ENCODE measurements at places on chromosomes 13 and 19.

- DNase-seq: no peak
These were observed 14.5 kb downstream of the SGTA start for GRCh38 chr19:2768365-2769132.

- DNase-seq: no peak
These were observed 91.7 kb downstream of the HSPH1 start for GRCh38 chr13:31069808-31070534.

DNA sequence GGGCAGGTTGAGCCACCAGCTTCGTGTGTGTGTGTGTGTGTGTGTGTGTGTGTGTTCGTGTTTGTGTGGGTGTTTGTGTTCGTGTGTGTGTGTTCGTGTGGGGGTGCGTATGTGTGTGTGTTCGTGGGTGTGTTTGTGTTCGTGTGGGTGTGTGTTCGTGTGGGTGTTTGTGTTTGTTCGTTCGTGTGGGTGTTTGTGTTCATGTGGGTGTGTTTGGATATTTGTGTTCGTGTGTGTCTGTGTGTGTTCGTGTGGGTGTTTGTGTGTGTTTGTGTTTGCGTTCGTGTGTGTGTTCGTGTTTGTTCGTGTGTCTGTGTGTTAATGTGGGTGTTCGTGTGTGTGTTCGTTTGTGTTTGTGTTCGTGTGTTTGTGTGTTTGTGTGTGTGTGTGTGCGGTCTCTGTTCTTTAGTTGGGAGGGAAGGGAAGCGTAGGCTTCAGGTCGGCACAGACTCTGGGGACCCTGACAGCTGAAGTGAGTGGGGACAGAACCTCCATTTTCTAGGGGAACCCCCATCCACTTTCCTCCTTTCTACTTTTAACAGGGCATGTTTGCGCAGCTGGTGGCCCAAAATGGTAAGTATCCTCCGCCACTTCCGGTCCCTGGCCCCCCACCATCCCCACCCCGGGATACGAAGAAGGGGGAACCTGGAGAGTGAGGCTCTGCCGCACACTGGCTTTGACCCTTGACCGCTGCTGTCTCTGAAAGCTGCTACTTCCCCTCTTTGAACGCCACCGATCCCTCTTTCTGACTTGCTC, 1.6 kb downstream of the TNFSF9 start:
- peak; percentile 63 for DNase-seq

DNA sequence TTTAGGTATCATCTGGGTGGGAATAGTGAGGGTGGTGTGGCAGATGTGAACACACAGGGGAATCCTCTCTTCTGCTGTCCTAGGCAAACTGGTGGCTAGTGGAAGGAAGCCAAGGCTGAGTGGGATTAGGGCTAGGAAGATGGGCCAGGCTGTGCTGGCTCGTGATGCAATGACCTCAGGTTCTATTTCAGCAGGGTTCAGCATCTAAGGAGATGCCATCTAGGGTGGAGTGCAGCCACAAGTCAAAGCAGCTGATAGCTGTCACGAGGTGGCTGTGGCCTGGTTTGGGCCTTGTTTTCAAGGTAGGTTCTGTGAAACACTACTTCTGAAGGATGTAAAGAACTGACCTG, 21.6 kb downstream of the ARL11 start:
- no peak for DNase-seq

DNA sequence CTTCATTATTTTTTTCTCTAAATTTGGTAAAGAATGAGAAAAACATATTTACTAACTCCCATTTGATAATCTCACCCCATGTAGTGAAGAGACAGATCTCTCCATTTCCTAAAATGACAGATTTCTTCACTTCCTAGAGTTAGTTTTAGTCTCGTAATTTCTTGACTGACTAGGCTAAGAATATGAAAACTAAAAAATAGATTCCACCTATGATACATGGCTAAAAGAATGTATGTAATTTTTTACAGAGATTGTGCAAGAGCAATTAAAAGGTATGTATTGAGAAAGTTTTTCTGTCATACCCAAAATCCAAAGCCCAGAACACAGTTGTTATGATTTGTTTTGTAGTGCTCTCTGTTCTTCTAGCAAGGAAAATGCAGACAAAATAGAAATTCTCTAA, 9.5 kb downstream of the NALCN start:
- no peak for DNase-seq

DNA sequence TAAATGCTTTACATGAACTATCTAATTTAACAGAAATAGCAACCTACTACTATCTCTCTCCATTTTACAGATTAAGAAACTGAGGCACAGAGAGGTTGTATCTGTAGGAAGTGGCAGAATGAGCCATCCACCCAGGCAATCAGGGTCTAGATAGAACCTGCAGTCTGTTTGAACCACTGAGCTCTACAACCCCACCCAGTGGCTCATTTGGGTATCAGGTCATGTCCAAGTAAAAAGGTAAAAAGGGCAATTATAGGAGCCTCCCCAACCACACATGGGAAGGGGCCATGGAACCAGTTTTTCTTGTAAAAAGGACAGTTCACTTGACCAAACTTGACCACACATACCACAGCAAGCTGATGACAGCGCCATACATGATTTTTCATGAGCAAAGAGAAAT, 92.9 kb upstream of the SGCG start:
- DNase-seq: no peak

- peak; percentile 77 for DNase-seq
These were observed 91.8 kb downstream of the UBL3 start for GRCh38 chr13:29758531-29759114.

DNA sequence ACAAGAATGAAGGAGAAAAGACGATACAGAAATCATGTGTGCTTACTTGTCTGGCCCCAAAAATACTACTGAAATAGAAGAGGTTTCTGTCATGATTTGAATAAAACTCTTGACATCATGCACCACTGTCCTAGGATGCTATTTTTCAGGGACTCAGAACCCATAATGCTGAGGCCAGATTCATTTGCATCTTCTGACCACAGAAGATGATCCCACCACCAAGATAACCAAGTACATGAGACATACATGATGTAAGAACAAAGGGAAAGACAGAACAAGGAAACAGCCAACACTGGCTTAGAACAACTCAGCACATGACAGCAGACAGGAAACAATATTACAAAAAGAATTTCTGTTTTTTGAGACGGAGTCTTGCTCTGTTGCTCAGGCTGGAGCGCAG, 2.5 kb downstream of the ZNF552 start:
- DNase-seq: no peak

DNA sequence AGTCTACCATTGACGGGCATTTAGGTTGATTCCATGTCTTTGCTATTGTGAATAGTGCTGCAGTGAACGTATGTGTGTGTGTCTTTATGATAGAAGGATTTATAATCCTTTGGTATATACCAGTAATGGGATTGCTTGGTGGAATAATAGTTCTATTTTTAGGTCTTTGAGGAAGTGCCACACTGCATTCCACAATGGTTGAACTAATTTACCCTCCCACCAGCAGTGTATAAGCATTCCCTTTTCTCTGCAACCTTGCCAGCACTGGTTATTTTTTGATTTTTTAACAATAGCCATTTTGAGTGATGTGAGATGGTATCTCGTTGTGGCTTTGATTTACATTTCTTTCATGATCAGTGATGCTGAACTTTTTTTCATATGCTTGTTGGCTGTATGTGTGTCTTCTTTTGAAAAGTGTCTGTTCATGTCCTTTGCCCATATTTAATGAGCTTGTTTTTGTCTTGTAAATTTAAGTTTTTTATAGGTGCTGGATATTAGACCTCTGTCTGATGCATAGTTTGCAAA, 37.5 kb downstream of the RFC3 start:
- no peak for DNase-seq

DNA sequence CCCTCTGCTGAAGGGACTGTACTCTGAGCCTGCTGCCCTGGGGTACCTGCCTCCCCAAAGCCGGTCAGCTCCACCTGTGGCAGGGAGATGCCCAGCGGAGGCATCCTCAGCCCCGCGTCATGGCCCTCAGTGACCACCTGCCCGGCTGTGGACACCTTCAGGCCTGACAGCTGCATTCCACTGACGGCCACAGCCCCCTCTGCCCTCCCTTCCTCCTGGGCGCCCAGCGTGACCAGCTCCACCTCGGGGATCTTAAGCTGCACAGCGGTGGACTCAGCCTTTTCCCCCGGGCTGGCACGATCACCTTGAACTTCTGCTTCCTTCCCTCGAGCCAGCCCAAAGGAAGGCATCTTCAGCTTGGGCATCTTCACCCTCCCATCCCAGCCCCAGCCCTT, 4.8 kb upstream of the HIPK4 start:
- DNase-seq: no peak
